Spinal cord (tissue), 10 donors: ENCODE measurements at places on chromosomes 6 and 20.

DNA sequence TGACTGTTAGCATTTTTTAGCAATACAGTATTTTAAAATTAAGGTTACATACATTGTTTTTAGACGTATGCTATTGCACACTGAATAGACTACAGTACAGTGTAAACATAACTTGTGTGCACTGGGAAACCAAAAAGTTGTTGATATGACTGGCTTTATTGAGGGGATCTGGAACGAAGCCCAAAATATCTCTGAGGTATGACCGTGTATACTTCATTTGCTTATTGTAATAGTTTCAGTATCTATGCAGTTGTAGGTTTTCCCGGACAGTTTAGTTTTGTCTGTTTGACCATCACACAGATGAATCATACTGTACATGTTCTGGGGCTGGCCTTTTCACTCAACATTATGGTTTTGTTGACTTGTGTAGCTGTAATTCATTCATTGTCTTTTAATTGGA lies 6.9 kb upstream of the ZBTB12 start:
- no peaks in the 10 kb centered on the region for H3K36me3 ChIP-seq
- H3K27ac ChIP-seq = no peak overlapping the region
- no peak overlapping the region for H3K4me3 ChIP-seq
- no peaks in the 10 kb centered on the region for H3K4me1 ChIP-seq
- DNase-seq = no peak
- H3K27me3 ChIP-seq = no peaks in the 10 kb centered on the region

DNA sequence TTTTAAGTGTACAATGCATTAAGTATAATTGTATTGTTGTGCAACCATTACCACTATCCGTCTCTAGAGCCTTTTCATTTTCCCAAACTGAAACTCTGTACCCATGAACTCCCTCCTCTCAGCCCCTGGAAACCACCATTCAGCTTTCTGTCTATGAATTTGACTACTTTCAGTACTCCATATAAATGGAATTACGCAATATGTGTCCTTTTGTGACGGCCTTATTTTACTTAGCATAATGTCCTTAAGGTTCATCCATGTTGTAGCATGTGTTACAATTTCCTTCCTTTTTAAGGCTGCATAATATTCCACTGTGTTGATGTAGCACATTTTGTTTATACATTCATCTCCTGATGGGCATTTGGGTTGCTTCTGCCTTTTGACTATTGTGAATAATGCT lies 143.6 kb upstream of the KCNG1 start:
- no peak overlapping the region for H3K4me3 ChIP-seq
- H3K4me1 ChIP-seq = no peaks in the 10 kb centered on the region
- H3K36me3 ChIP-seq = no peaks in the 10 kb centered on the region
- H3K27ac ChIP-seq = no peak overlapping the region
- no peak for DNase-seq

DNA sequence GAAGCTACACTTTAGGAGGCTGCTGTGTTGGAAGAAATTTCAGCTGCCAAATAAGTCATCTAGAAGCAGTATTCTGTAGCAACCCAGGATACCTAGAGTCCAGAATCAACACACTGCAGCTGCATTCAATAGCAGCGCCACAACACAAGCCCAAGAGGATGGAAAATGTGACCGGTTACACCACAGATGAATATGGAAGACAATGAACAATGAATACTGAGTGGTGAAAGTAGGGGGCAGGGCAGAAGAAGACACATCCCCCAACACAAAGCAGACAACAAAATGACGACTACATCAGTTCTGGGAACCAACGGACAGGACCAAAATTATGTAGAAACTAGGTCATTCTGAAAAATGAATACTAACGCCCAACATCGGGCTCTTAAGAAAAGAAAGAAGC lies 38.2 kb downstream of the KIF6 start:
- H3K27ac ChIP-seq = no peak overlapping the region
- no peak overlapping the region for H3K4me3 ChIP-seq
- H3K27me3 ChIP-seq = no peaks in the 10 kb centered on the region
- no peak for DNase-seq
- H3K36me3 ChIP-seq = no peaks in the 10 kb centered on the region
- no peaks in the 10 kb centered on the region for H3K4me1 ChIP-seq

- no peak for DNase-seq
- H3K4me1 ChIP-seq = peaks cover 4% of the 10 kb centered on the region
- H3K27ac ChIP-seq = no peak overlapping the region
- no peaks in the 10 kb centered on the region for H3K27me3 ChIP-seq
- H3K4me3 ChIP-seq = no peak overlapping the region
Measured at GRCh38 chr6:165729307-165729936, 66.4 kb upstream of the PDE10A start.

DNA sequence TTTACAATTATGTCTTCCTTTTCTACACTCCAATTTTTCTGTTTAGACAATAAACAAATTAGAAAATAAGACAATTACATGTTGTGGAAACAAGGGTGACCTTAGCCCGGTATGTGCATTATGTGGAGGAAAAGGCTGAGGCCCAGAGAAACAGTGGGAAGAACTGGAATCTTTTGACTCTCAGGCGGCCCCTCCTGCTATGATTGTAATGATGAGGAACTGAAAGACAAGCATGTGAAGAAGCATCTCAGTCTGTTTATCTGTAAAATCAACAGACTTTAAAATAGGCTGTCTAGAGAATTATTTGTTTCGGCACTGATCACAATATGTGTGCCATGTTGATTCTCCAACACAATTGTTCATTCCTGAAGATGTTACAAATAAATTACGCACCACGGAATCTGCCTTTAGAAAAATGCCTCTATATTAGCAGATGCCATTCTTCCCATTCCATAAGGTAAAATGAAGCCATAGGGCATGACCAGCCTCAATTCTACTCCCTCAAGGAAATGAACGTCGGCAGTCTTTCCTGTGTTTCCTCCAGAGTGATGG lies 1201.6 kb upstream of the CITED2 start:
- no peak overlapping the region for H3K4me3 ChIP-seq
- no peaks in the 10 kb centered on the region for H3K4me1 ChIP-seq
- DNase-seq = no peak
- no peaks in the 10 kb centered on the region for H3K27me3 ChIP-seq
- no peak overlapping the region for H3K27ac ChIP-seq

DNA sequence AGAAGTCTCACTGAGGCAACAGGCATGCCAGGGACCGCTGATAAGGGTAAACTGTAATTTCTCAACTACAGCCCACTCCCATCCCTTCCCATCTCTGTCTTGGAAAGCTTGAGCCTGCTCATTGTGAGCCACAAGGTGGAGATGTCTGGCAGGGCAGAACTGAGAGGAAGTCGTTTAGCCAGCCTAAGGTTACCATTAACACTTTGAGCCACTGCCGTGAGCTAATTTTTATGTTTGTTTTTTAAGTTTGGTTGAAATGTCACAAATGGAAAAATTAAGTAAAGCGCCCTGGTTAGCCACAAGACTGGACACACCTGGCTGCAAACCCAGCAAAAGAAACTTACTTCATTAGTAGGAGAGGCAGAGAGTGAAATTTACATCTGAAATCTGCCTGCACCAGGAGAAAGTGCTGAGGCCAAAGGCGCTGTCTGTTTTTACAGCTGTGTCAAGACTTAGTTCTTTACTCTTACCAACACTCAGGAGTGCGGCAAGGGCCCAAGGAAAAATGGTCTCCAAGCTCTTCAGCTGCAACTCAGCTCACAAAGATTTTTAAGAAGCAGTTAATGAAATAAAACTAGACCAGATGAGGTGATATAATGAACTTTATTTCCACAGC lies 50.0 kb upstream of the FAM83C start:
- H3K36me3 ChIP-seq = peaks cover 3% of the 10 kb centered on the region
- no peak overlapping the region for H3K4me3 ChIP-seq
- no peaks in the 10 kb centered on the region for H3K4me1 ChIP-seq
- H3K27ac ChIP-seq = no peak overlapping the region
- DNase-seq = no peak
